ENCODE measurements at places on chromosomes 16 and 17.

- no peak for DNase-seq
These were observed 22.2 kb downstream of the SLC38A8 start for GRCh38 chr16:84020353-84020752.

DNA sequence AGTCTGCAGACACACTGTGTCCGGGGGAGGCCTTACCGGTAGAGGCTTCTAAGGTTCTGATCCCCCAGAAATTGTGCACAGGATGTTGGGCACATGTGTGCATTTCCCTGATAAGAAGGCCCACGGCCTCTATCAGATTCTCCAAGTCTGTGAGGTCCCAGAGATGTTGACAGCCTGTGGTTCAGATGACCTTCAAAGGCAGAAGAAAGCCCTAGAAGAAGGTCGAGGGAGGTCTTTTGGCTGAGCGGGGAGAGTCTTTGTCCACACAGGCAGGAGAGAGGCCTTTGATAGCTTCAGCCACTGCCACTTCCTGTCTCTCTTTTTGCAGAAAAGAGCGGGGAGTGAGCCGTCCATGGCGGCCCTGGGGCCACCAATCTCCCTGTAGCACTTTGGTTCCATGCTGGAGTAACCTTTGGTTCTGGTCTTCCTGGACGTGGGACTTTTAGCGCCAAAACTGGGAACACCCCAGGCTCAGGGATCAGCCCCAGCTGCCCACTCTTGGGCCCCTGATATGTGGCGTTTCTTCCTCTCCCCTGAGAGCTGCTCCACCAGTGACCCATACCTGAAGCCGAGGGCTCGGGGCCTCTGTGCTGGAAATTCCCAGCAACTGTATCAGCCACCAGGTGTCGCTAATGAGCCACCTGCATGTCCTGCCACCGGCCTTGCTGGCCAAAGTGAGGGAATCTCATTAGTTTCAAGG is 28.1 kb upstream of the LGALS9 start:
- DNase-seq = peak; percentile 72

DNA sequence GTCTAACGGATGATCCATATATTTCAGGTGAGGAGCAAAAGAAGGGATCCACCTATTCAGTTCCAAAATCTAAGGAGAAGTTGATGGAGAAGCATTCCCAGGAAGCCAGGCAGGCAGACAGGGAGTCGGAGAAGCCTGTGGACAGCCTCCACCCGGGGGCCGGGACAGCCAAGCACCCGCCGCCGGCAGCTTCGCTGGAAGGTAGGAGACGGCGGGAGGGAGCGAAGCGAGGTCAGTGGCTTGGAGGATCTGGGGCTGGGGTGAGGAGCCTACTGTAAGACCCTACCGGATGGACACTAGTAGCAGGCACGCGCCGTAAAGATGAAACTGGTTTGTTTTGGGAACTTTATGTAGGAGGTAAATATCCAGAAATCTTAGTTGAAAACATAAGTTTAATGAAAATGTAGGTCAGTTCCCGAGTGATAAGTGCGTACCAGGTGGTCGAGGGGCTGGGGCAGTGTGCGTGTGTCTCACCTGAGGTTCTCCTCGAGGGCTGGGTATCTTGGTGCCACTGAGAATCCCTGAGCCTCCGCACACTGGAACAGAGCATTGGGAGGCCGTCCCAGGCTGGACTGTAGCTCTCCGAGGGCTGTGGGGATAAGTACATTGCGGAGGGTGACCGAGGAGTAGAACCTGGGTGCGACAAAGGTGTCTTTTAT is 714 bp downstream of the SPATA33 start:
- DNase-seq = no peak

DNA sequence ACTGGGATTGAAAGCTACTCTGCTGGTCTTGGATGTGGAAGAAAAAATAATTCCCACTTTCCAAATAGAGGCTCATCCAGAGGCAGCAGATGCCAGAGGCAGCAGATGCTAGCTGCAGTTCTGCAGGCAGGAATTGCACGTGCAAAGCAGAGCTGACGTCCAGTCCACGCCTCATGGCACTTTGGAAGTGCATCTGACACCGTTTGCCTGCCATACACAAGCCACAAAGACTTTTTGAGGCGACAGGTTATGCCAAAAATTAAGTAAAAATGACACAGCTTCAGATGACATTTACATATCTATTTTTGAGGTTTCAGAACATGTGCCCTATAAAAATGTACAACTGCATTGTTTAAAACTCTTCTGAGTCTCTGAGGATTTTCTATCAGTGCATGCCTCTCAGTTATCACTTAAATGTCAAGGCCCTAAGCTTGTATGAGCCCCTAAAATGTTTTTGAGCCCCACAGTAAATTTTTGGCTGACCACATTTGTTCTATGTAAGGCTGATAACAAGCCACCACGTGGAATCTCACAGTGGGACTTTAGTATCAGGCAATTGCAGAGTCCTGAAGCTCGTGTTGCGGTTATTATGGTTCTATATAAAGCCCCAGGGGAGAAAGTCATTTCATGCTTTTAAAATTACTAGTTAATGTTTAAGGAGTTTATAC is 239.2 kb downstream of the PRKCA start:
- DNase-seq = no peak

GRCh38 chr17:74566132-74566753 is 1.1 kb downstream of the CD300H start:
- DNase-seq = peak; percentile 30

- no peak for DNase-seq
These were observed 5.9 kb downstream of the BBS2 start for GRCh38 chr16:56513972-56514371.

GRCh38 chr17:41683441-41684007 is 5.2 kb upstream of the EIF1 start:
- DNase-seq = no peak

- no peak for DNase-seq
These were observed 39.5 kb downstream of the COX4I1 start for GRCh38 chr16:85838876-85839585.

- no peak for DNase-seq
These were observed 24.6 kb upstream of the RPH3AL start for GRCh38 chr17:376936-377863.

- no peak for DNase-seq
These were observed 654 bp upstream of the SCNN1B start for GRCh38 chr16:23301251-23302044.

- DNase-seq = no peak
These were observed 150.3 kb downstream of the BCAS3 start for GRCh38 chr17:60827943-60828342.

DNA sequence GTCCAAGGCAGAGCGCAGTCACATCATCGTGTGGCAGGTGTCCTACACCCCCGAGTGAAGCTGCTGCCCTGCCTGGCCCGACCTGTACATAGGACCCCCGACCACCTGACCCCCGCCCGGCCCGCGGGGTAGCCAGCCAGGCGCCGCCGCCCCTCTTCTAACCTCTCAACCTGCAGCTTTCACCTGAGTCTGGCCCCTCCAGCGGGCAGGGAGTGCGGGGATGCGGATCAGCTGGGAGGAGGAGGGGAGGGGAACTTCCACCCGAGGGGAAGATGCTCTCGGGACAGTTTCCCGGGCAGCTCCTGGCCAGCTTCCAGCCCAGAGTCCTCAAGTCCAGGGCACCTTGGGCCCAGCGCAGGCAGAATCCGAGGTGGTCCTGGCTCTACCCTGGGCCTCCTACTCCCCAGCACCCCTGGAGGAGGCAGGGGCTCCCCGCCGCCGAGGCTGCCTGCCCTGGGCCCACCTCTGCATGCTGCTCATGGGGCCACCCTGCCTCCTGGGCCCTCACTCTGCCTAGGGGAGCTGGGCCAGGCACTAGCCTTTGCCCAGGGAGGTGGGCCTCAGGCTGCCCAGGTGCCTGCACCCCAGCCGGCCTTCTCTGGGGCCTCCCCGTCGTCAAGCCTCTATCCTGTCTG is 2.5 kb downstream of the NME3 start:
- no peak for DNase-seq

DNA sequence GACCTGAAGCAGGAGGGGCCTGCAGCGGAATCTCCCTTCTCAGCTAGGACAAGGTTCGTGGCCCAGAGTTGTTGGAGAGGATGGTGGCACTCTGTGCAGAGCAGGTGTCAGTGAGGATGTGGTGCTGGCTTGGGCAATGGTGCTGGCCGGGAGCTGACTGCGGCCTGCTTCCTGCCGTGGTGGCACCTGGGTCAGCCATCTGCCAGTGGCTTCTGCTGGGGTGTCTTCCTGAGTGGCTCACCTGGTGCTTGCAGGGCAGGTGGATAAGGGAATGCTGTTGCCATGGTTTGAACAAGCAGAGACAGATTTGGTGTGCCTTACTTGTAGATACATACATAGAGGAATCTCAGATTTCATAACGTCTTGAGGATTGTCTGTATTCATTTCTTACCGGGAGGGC is 69.6 kb downstream of the SEC14L1 start:
- DNase-seq = no peak

DNA sequence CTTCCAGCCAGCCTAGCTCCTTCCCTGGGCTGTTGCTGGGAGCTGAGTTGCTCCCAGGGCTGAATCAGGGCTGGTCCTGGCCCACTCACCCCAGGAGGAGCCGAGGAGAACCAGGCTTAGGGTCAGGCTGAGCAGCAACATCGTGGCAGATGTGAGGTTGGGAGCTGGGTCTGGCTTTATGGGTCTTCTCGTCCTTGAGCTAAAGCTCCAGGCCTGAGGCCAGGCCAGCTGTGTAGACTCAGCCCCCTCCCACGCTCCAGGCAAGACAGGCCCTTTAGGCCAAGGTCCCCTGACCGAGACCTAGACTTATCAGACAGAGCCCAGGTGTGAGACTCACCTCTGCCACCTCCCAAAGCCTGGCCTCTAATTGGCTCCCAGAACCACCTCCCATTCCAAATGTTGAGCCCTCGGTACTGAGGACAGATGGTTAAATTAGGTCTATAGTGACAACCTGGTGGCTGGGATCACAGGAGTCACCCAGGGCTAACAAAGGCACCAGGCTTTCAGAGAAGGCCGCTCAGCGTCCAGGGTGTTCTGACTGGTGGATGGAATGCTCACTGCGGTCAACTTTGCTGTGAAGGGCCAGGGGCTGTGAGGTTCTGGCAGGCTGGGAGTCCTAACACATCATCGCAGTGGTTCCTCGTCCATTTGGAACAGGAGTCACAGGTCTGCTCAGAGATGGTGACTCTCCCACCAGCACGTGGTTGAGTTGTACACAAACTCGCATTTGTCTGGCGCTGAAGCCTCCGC is at the start of gene CTRL:
Gene CTRL (minus strand): TSS at position 151 of the 750 bp plus-strand sequence. CDS start 10 bp downstream, at position 141.
- DNase-seq = no peak

- DNase-seq = peak; percentile 45
These were observed at the start of gene ACSM3 for GRCh38 chr16:20763461-20764232. Gene ACSM3, plus strand, starts transcription at chr16:20764014. Its CDS starts 6,021 bp downstream, at chr16:20770035.

GRCh38 chr17:33515974-33516373 is 222.9 kb upstream of the ASIC2 start:
- no peak for DNase-seq

- no peak for DNase-seq
These were observed 20.1 kb upstream of the CLEC19A start for GRCh38 chr16:19265380-19265930.

GRCh38 chr16:51540259-51540658 is 389.2 kb upstream of the SALL1 start:
- DNase-seq = peak; percentile 40

- DNase-seq = no peak
These were observed 25.6 kb downstream of the GINS2 start for GRCh38 chr16:85662976-85663830.

- DNase-seq = no peak
These were observed 8.2 kb upstream of the SEC14L1 start for GRCh38 chr17:77132411-77133086.

- peak; percentile 63 for DNase-seq
These were observed 8.2 kb downstream of the TUBG2 start for GRCh38 chr17:42667088-42667951.

DNA sequence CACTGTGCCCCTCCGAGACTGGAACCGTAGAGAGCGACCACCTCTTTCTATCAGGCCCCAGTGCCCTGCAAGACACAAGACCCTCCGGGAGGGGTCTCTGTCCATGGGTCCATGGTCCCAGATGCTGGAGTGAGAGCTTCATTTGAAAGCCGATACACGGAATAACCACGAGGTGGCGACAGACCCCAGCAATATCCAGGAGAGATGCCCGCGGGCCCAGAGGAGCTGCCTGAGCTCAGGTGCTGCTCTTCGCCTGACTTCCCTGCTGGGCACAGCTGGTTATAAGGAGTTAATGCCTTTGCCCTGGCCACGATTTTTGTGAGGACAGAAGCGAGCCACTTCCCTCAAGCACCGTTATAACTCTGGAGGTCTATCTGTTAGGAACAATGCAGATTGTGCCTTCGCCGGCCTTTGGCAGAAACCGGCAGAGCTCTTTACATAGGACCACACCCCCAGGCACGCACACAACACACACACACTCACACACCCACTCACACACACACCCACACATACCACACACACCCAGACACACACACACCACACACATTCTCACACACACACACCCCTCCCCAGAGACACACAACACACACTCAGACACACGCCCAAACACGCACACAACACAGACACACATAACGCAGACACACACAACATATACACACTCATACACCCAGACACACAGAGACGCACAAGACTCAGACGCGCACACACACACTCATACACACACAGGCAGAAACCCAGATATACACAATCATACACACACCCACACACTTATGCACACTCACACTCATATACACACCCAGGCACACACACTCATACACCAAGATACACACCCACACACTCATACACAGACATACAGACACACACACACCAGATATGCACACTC is 436.4 kb downstream of the SOX9 start:
- peak; percentile 78 for DNase-seq

DNA sequence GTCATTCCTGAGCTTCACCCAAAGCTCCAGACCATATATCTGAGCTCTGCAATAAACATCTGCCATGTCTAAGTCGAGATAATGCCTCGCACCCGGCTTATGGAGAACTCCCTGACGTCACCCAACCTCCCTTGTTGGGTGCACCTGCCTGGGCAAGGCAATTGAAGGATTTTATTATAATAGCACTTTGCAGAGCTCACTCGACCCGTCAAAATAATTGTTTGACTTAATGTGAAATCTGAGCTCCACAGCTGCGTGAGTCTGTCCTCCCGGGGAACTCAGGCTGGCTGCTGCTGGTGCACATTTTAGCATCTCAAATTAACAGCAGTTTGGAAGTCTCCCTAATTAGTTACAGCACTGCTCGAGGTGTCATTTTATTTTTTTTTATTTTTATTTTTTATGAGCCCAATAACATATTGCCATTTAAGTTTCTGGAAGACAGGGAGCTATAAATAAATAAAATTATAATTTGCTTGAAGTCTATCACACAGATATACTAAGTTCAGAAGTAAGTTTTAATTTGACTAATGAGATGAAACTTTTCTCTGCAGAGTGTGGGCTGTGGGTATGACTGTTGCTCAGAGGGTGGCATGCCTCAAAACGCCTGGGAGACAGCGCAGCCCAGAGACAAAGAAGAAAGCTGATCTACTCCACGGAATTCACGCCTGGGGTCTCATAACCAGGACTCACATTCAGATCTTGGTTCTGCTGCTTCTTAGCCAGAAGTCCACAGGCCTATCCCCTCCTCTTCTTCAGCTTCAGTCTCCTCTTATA is 401.4 kb upstream of the C16orf82 start:
- DNase-seq = no peak

GRCh38 chr17:76273445-76274111 is 8.4 kb downstream of the UBALD2 start:
- no peak for DNase-seq

DNA sequence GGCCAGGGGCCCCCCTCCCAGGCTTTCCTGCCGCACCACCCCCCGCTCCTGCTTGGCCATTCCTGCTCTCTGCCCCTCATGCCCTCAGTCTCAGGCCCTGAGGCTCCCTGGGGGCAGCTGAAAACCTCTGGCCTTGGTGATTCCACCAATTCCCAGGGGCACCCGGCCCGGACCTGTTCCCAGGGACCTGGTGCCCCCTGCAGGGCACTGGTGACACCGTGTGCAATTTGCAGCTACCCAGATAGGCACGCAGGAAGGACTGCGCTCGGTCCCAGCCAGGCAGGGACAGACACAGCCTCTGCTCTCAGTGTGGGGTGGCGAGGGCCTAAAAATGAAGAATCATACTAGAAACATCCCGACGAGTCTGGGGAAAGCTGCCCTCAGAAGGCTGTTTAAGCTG is 13.4 kb downstream of the WFDC1 start:
- peak; percentile 59 for DNase-seq
